Activated T-helper 2 cell treated with anti-CD3 and anti-CD28 coated beads, Interferon-gamma antibody, Interleukin-2, Interleukin-4, amounts not matched to agents 10 μg/mL and 5 μg/mL and 100 μg/mL, durations not matched to agents 14 hours and 24 hours and 36 hours (primary cell): ENCODE measurements at places on chromosomes 7 and 10. TPM values are rescaled to one million over a fixed set of nuclear protein-coding genes. Genes with fewer than 3 reads are reported as not detected.

DENND11 gene
- 32.0 and 32.8 TPM in 2 replicates for total RNA-seq

LIPN gene
- total RNA-seq = not detected in 2 replicates

GRCh38 chr10:102344067-102344466 lies 51.4 kb upstream of the NFKB2 start:
- DNase-seq = no peak

GRCh38 chr7:7764520-7765396 lies 46.4 kb upstream of the RPA3 start:
- DNase-seq = no peak

- no peak for DNase-seq
Observed at GRCh38 chr10:17004801-17005380, 124.7 kb downstream of the CUBN start.

- DNase-seq = no peak
Observed at GRCh38 chr10:32437334-32437733, 8.6 kb upstream of the CCDC7 start.

- DNase-seq = no peak
Observed at GRCh38 chr7:54877683-54878082, 118.7 kb upstream of the SEC61G start.

- DNase-seq = no peak
Observed at GRCh38 chr10:123587110-123587509, 79.0 kb upstream of the GPR26 start.

- no peak for DNase-seq
Observed at GRCh38 chr7:150811-151221, 41.6 kb upstream of the FAM20C start.

DNA sequence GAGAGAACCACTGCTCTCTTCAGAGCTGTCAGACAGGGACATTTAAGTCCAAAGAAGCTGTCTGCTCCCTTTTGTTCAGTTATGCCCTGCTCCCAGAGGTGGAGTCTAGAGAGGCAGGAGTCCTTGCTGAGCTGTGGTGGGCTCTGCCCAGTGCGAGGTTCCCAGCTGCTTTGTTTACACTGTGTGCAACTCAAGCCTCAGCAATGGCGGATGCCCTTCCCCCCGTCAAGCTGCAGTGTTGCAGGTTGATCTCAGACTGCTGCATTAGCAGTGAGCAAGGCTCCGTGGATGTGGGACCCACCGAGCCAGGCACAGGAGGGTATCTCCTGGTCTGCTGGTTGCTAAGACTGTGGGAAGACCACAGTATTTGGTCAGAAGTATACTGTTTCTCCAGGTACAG lies 438.9 kb downstream of the ARL4A start:
- no peak for DNase-seq

- peak; percentile 79 for DNase-seq
Observed at GRCh38 chr10:13348216-13349017, at the start of gene SEPHS1. Gene SEPHS1 (minus strand): TSS chr10:13348293. CDS start chr10:13344950, 3,343 bp downstream.

BMPER gene
- total RNA-seq = not detected in 2 replicates

- DNase-seq = no peak
Observed at GRCh38 chr10:3654496-3654895, 130.5 kb downstream of the KLF6 start.

GRCh38 chr7:79176859-79177477 lies 276.5 kb downstream of the MAGI2 start:
- no peak for DNase-seq

DNA sequence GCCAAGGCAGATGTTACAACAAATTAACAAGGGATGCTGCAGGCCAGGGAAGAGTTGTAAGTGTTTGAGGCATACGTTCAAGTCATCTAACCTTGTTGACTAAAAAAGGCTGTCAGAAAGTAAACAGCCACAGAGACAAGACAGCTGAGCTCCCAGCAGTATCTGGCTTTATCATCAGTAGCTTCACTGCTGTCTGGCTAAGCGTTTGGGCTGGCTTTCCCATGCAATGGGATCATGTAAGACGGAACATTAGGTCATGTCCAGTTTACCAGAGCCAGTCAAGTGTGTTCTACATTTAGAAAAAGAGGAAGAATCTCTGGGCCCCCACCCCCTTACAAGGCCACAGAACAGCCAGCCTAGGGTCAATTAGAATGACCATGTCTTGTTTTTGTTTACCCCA lies 51.3 kb upstream of the GSAP start:
- no peak for DNase-seq

ADAM8 gene
- 214 and 220 TPM in 2 replicates for total RNA-seq

GOT1 gene
- total RNA-seq = 30.1 and 35.1 TPM in 2 replicates

GRCh38 chr7:117017017-117017451 lies 63.7 kb downstream of the ST7 start:
- no peak for DNase-seq

GRCh38 chr7:15330943-15331342 lies 230.9 kb downstream of the AGMO start:
- DNase-seq = no peak

CRPPA gene
- 1.3 and 1.4 TPM in 2 replicates for total RNA-seq

GRCh38 chr7:81068-81925 lies 111.1 kb upstream of the FAM20C start:
- no peak for DNase-seq

- DNase-seq = no peak
Observed at GRCh38 chr10:78143576-78143975, 109.9 kb downstream of the RPS24 start.

YWHAG gene
- 184 and 189 TPM in 2 replicates for total RNA-seq

SPDYE6 gene
- total RNA-seq = not detected in 2 replicates

- DNase-seq = no peak
Observed at GRCh38 chr10:22002591-22003176, 846 bp downstream of the DNAJC1 start.

DNA sequence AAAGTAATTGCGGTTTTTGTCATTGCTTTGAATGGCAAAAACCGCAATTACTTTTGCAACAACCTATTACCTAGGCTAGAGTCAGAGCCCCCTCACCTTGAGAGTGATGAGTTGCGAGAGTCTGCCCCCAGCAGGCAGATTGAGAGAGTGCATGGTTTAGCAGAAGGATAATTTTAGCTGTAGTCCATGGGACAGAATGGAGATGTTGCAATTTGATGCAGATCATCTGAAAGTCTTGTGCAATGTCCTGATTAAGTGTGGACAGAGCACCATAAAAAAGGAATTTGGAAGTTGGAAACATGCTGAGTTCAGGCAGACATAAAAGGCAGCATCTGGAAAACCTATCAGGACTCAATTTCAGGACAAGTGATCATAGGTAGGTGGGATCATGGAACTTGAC lies 48.7 kb downstream of the GPR141 start:
- DNase-seq = no peak

ANKRD16 gene
- 10.4 and 11.6 TPM in 2 replicates for total RNA-seq

- DNase-seq = no peak
Observed at GRCh38 chr10:25689346-25690100, 244.5 kb upstream of the MYO3A start.

GRCh38 chr10:15472008-15472407 lies 100.9 kb upstream of the FAM171A1 start:
- DNase-seq = no peak

AGBL3 gene
- total RNA-seq = 1.6 and 3.9 TPM in 2 replicates

SFTPA1 gene
- not detected in 2 replicates for total RNA-seq

DNA sequence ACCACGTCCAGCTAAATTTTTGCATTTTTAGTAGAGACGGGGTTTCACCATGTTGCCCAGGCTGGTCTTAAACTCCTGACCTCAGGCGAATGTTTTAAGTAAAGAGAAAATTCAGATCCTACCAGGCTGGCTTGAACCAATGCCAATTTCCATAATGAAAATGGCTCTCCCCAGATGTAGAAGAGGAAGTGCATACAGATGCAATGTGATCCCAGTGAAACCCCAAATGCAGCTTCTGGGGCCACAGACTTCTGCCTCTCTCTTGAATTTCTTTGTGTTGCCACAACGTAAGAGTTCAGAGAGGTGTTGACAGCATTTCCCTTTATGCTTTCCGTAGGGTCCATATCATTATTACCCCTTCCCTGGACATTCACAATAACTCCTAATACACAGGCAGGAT lies 29.6 kb upstream of the GOT1 start:
- DNase-seq = no peak

GRCh38 chr10:48399056-48399541 lies 92.6 kb downstream of the MAPK8 start:
- no peak for DNase-seq

DNA sequence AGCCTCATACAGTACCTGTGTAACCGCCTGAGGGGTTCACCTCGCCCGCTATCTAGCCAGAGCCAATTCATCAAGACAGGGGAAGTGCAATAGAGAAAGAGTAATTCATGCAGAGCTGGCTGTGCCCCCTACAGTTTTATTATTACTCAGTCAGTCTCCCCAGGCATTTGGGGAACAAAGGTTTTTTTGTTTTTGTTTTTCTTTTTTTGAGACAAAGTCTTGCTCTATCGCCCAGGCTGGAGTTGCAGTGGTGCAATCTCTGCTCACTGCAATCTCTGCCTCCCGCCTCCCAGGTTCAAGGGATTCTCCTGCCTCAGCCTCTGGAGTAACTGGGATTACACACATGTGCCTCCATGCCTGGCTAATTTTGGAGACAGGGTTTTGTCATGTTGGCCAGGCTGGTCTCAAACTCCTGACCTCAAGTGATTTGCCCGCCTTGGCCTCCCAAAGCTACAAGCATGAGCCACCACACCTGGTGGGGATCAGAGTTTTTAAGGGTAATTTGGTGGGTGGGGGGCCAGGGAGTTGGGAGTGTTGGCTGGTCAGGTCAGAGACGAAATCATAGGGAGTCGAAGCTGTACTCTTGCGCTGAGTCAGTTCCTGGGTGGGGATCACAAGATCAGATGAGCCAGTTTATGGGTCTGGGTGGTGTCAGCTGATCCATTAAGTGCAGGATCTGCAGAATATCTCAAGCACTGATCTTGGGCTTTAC lies 116.5 kb downstream of the MARCHF5 start:
- no peak for DNase-seq

TMEM236 gene
- 0.07 TPM in 1 of 2 replicates, not detected in the other for total RNA-seq

BCL7B gene
- total RNA-seq = 68.6 and 74.5 TPM in 2 replicates

DNA sequence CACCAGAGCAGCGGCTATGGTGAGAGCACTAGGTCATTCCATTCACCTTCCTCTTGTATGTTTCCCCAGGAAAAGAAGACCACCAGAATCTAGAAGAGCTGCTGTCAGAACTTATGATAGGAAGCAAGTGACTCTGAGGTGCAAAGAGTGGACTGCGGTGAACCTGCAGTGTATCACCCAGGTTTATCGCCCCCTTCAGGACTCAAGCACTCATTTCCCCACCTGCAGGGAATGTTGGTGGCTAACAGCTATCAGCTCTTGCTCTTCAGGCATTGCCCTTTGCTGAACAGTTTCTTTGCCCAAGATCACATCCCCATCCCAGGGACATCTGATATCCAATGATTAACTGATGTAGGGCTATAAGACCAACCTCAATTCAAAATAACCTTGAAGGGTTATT lies 66.3 kb upstream of the IL6 start:
- no peak for DNase-seq

- DNase-seq = no peak
Observed at GRCh38 chr7:8442051-8442813, 8.8 kb downstream of the NXPH1 start.

C10orf53 gene
- 0.16 TPM in 1 of 2 replicates, not detected in the other for total RNA-seq

SLC13A4 gene
- not detected in 2 replicates for total RNA-seq

GRCh38 chr10:22475651-22476600 lies 130.6 kb downstream of the SPAG6 start:
- DNase-seq = no peak
